Esophagus squamous epithelium (tissue), 5 donors: ENCODE measurements at places on chromosomes 7 and 10. TPM values are rescaled to one million over a fixed set of nuclear protein-coding genes. Genes with fewer than 3 reads are reported as not detected.

HYCC1 gene
- 19.8 TPM for total RNA-seq

UBTD1 gene
- total RNA-seq, result 5.0 TPM

SPDYE18 gene
- total RNA-seq, result not detected

MYO3A gene
- 1.0 TPM for total RNA-seq

ADRB1 gene
- 0.18 TPM for total RNA-seq

C10orf62 gene
- total RNA-seq, result not detected

HOXA4 gene
- 6.7 TPM for total RNA-seq

C7orf33 gene
- total RNA-seq, result not detected

FGL2 gene
- 16.4 TPM for total RNA-seq

OR2A12 gene
- not detected for total RNA-seq

STK31 gene
- 0.67 TPM for total RNA-seq

PPP1R17 gene
- total RNA-seq, result not detected

PALD1 gene
- total RNA-seq, result 2.6 TPM

SPDYE2 gene
- total RNA-seq, result not detected

MMP21 gene
- total RNA-seq, result not detected

CEP55 gene
- 23.7 TPM for total RNA-seq

LRRC4 gene
- total RNA-seq, result 2.9 TPM

BRAT1 gene
- total RNA-seq, result 15.5 TPM

FEZF1 gene
- not detected for total RNA-seq

WNT8B gene
- total RNA-seq, result not detected

CPA2 gene
- not detected for total RNA-seq

KNDC1 gene
- 0.53 TPM for total RNA-seq

GPER1 gene
- 2.3 TPM for total RNA-seq

CALML3 gene
- 402 TPM for total RNA-seq

SRRM3 gene
- total RNA-seq, result 8.2 TPM

POMZP3 gene
- 1.2 TPM for total RNA-seq

GARIN1A gene
- 0.38 TPM for total RNA-seq

DYNC1I1 gene
- 2.2 TPM for total RNA-seq

ASNS gene
- 7.5 TPM for total RNA-seq

ANKRD30A gene
- total RNA-seq, result not detected
